ENCODE measurements at places on chromosomes 16 and 17. TPM values are rescaled to one million over a fixed set of nuclear protein-coding genes. Genes with fewer than 3 reads are reported as not detected.

SCIMP gene
- total RNA-seq = 2.3 TPM

KRTAP3-2 gene
- total RNA-seq = not detected

TNFRSF17 gene
- total RNA-seq = 3.2 TPM

ATP1B2 gene
- total RNA-seq = 1.1 TPM

HEATR9 gene
- 0.17 TPM for total RNA-seq

Data from lung (tissue), 17 donors.